Stimulated activated naive B cell treated with anti-CD40 and anti-IgM and Interleukin-4, amounts not matched to agents 10 μg/mL and 1 μg/mL and 100 μg/mL, for 72 hours (primary cell): ENCODE measurements at places on chromosomes 3 and 15.

DNA sequence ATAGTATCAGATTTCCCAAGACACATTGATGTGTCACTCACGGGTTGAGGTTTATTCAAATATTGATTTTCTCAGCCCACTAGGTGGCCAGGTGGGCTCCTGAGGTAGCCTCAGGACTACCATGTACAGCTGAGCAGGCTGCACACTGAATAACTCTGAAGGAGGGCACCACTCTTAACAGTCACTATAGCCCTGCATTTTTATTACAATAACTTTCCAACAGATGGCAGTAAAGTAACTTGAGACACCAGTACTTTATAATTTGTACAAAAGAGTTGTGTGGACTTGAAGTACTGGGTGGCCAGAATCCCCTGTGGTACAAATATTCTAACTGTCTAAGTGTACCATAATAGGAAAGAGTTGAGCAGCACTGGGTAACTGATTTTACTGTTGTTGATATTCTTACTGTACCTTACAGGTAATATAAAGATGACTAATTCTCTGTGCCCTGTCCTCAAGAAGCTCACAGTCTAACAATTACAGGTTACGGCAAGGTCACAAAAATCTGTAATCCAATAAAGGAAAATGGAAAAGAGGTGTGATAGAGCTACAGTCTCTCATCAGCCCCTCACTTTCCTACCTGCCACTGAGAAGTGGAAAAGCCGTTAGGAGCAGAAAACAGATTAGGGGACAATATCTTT, 76.0 kb downstream of the ETFA start:
- DNase-seq: no peak

GRCh38 chr3:138732456-138732855, 102.3 kb downstream of the PIK3CB start:
- DNase-seq: no peak

GRCh38 chr3:187744169-187745151, 808 bp downstream of the BCL6 start:
- DNase-seq: peak; percentile 53

- DNase-seq: no peak
Observed at GRCh38 chr3:16136055-16136454, 38.4 kb upstream of the GALNT15 start.

DNA sequence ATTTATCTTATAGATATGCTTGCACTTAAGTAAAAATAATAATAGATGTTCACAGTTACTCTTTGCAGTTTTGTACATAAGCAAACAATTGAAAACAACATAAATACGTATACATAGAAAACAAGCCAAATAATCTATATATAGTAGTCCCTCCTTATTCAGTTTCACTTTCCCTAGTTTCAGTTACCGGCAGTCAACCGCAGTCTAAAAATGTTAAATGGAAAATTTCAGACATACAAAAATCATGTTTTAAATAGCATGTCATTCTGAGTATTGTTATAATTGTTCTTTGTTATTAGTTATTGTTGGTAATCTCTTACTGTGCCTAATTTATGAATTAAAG, 262.0 kb downstream of the CGGBP1 start:
- no peak for DNase-seq

DNA sequence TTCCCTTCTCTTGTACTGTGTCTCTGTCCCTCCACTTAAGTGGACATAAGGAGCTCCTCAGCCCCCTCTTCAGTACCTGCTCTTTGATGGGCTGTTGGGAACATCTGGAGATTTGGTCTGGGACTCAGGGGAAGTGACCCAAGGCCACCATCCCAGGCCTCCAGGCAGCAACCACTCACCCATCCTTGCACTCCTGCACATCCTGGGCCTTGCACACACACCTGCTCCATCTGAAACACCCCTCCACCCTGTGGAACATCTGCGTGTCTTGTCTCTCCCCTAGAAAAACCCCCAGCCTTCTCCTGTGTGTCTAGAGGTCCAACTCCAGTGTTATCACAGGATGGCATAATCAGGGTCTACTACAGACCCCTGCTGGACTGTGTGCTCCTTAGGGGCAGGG, 74.3 kb downstream of the ABTB1 start:
- no peak for DNase-seq

GRCh38 chr15:100863075-100863795, 16.4 kb upstream of the ALDH1A3 start:
- no peak for DNase-seq

DNA sequence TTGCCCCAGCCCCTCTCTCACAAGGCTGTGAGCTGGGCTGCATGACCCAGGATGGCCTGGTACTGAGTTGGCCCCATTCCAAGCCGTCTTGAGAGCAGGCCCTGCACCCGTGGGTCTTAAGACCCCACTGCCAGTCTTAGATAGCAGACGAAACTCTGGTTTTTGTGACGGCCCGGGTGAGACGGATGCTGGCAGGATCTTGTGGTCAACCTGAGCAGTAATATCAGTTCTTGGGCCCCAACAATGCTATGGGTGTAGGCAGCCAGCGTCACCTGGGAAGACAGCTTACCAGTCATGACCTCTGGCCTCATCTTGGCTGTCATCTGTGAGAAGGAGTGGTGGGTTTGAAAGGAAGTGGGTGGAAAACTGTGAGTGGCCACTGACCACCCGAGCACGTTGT, 305.8 kb downstream of the ARRDC4 start:
- no peak for DNase-seq

DNA sequence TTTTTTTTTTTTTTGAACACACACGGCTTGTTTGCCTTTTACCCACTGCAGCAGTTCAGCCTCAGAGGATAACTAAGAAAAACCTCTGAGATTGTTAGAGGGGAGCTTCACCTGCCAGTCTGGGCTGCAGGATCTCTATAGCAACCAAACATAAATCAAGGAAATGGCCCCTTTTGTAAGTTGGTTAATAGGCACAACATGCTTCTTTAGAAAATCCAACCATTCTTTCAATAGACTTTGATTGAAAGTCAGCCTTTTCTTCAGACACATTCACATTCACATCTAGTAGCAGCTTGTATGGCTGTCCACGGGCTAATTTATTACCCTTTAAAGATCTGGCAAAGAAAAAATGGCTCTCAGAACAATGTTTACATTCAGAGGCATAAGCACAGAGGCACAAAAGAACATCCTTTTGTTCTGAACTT, 136.6 kb upstream of the RARB start:
- no peak for DNase-seq
